ENCODE measurements at places on chromosomes 1 and 21.

DNA sequence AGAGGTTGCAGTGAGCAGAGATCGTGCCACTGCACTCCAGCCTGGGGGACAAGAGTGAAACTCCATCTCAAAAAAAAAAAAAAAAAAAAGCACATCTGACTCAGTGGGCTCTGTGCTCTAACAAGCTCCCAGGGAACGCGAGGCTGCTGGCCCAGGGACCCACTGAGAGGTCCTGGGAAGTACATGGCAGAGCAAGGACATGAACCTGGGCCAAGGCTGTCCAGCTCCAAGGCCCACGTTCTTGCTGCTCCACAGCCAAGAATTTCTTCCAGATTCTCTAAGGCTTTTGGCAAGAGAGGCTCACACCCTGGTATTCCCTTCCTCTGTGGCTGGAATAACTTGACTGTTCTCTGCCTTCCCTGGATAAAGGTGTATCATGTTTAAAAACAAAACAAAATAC is 15.4 kb upstream of the AGTRAP start:
- peak; percentile 30 for DNase-seq

DNA sequence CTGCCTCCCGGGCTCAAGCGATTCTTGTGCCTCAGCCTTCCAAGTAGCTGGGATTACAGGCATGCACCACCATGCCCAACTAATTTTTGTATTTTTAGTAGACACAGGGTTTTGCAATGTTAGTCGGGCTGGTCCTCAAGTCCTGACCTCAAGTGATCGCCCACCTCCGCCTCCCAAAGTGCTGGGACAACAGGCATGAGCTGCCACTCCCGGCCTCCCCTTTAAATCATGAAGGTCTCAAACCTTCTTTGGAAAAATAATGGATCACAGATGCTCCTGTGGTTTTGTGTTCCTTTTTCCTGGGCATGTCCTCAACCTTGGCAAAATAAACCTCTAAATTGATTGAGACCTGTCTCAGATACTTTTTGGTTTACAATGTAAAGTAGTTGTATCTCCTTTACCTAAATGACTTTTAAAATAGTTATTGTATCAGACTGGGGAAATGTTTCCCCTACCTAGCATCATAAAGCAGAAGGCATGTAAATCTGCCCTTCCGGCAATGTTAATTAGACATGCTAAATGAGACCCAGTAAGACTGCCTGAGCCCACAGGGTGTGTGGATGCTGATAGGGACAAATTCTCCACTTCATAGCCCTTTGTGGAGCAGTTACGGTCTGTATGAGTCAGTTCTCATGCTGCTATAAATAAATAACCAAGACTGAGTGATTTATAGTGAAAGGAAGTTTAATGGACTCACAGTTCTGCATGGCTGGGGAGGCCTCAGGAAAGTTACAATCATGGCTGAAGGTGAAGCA is 27.8 kb downstream of the CBR1 start:
- DNase-seq, result no peak

DNA sequence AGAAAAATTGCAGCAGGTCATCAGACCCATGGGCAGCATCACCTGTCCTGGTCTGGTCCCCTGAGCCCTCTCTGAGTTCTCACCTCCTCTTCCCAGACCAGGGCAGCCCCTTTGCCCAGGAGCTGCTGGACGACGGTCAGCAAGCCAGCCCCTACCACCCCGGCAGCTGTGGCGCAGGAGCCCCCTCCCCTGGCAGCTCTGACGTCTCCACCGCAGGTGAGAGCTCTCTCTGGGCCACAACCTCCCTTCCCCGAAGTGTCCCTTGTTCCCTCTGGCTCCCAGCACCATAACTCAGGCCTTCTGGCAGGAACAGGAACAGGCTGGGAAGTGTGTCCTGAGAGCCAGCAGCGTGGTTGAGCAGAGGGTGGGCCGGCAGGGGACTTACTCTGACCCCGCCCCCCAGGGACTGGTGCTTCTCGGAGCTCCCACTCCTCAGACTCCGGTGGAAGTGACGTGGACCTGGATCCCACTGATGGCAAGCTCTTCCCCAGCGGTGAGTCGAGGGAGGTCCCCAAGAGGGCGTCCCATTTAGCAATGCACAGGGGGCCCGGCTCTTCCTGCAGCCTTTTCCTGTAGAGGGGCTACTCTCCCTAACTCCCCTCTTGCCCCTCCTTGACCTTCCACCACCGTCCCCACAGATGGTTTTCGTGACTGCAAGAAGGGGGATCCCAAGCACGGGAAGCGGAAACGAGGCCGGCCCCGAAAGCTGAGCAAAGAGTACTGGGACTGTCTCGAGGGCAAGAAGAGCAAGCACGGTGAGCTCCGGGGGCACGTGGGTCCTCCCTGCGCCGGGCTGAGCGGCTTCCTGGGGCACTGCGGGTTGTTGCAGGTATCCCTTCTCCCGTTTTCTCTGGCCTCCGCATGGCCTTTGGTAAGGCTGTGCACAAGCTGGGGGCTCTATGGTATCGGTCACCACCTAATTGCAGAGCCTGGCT is 2.4 kb downstream of the ELF3 start:
- DNase-seq, result no peak

DNA sequence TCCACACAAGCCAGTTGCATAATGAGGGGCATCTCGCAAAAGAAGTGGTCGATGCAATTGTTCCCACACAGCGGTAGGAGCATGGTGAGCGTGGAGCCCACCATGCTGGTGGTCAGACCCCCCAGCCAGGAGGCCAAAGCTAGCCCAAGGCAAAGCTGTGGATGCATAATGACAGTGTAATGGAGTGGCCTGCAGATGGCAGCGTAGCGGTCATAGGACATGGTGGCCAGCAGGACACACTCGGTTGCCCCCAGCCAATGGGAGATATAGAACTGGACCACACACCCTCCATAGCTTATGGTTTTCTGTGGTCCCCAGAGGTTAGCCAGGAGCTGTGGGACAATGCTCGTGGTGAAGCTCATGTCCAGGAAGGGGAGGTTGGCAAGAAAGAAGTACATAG is 4.3 kb downstream of the OR2C3 start:
- DNase-seq, result no peak

DNA sequence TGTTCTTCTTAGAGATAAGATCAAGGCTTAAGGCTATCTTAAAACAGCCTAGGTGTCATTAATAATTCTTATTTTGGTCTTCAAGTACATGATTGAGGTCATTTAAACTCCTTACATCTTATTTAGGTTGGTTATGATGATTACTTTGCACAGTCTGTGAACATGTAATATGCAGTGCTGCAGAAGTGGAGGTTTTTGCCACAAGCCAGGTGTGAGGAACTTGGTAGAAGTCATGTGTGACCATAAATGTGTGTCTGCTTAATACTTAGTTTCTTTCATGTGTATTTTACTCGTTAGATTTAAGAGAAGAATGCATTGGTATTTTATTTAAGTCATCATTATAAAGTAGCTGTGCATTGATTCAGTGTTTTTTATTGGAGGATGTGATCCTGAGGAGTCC is 10.1 kb downstream of the ATG4C start:
- DNase-seq, result no peak

- DNase-seq, result no peak
These were observed 22.7 kb downstream of the NAV1 start for GRCh38 chr1:201561601-201562000.

GRCh38 chr1:199353906-199354305 is 673.6 kb upstream of the NR5A2 start:
- DNase-seq, result no peak

DNA sequence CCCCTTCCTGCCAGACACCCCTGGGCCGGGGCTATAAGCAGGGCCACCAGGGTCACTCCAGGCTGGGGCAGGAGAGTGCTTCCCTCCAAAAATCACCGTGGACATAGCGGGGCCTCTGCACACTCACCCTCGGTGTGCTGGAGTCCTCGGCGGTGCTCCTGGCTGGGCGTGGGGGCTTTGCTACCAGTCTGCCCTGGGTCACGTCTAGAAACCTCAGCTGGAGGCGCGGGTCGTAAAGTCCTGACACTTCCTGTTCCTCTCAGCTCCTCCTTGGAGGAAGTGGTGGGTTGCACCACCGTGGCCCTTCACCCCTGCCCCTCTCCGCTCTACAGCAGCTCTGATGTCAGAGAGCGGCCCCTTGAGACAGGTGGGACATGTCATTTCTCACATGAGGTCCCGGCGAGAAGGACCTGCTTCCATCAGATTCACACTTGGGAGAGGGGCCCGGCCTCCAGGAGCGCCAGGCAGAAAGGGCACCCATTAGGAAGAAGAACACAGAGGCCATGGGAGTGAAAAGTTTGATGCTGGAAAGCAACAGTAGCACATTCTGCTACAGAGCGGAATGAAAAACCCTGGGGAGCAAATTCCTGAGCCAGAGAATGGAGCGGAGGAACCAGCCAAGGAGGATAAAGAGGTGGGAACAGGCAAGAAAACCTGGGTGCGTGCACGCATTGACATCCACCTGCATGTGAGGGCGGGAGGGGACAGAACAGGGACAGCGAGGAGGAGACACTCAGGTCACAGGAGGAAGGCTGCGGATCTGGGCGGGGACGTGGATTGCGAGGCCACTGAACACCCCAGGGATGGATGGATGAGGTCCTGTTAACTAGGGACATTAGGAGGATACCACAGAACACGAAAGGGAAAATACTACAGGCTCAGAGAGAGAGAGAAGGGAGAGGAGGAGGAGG is at the start of gene ITGB2:
Gene ITGB2 (minus strand): TSS at position 206 of the 911 bp plus-strand sequence. CDS start 10,117 bp downstream, outside the sequence.
- no peak for DNase-seq

DNA sequence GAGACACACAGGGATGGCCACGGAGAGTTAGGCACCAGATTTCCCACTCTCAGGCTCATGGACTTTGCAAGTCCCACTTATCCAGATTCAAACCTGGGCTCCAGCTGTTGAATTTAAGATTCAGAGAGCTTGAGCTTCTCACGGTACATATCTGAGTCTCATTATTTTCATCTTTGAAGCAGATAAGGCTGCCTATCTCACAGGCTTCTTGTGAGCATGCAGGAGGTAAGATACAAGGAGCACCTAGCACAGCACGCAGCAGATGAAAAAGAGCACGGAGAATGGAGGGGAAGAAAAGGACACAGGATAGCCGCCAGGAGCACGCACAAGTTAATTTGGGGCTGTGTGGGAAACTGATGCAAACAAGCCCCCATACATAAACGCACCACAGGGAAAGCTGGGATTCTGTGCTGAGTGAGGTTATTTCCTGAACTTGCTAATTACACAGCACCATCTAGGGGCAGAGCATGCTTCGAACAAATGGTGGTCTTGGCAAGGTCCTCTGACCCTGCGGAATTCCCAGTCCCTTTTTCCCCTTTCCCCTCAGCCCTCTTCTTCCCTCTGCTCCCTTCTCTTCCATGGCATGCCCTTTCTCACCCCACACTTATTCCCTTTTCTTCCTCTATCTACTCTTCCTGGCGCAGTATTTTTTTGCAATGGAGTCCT is 134.7 kb upstream of the VANGL1 start:
- no peak for DNase-seq

- no peak for DNase-seq
These were observed 32.7 kb upstream of the CD2 start for GRCh38 chr1:116721451-116722007.

GRCh38 chr1:153945131-153945794 is 1.3 kb downstream of the DENND4B start:
- no peak for DNase-seq

GRCh38 chr1:95013950-95014574 is 58.7 kb downstream of the ALG14 start:
- no peak for DNase-seq

GRCh38 chr1:39132505-39133339 is 71.8 kb upstream of the MACF1 start:
- DNase-seq, result peak; percentile 29

DNA sequence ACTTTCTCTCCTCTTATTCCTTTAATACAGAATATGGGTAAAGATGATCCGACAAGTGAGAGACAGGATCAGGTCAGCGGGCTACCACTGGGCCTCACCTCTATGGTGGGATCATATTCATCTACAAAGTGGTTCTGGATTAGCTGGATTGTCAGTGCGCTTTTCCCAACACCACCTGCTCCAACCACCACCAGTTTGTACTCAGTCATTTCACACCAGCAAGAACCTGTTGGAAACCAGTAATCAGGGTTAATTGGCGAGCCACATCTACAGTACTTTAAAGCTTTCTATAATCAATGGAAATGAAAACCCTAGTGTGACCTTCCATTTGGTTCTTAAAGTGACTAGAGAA is 643 bp downstream of the NRAS start:
- DNase-seq, result no peak

- no peak for DNase-seq
These were observed 15.9 kb downstream of the MCM3AP start for GRCh38 chr21:46269466-46269865.

GRCh38 chr1:21665711-21666575 is 3.2 kb downstream of the RAP1GAP start:
- DNase-seq, result no peak

- no peak for DNase-seq
These were observed 1.8 kb upstream of the COA6 start for GRCh38 chr1:234371414-234371813.

GRCh38 chr1:1345860-1346500 is 3.2 kb downstream of the DVL1 start:
- no peak for DNase-seq

GRCh38 chr1:30714025-30714424 is 9.4 kb downstream of the MATN1 start:
- no peak for DNase-seq

- no peak for DNase-seq
These were observed 17.9 kb upstream of the PTCH2 start for GRCh38 chr1:44860891-44861425.

DNA sequence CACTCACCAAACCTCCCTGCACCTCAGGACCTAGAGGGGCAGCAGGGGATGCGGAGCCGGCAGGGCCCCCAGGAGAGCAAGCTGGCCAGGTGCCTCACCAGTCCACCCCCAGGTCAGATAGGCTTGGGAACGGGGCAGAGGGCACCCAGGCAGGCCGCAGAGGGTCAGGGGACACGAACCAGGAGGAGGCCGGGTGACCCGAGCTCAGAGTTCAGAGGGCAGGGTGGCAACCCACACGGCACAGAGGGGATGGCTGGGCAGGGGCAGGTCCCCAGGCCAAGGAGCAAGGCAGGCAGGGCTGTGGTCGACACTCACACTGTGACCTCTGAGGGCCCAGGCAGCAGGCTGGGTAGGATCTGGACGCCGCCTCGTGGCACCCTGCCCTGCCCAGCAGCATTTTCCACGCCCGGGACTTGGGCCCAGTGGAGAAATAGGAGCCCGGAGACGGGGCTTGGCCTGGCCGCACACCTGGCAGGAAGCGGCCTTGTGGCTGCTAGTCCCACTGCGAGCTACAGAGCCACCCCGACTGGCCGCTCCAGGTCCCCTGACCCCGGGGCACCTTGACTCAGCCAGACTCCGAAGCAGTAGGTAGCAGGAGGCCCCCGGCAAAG is 5.3 kb downstream of the DVL1 start:
- DNase-seq, result no peak

DNA sequence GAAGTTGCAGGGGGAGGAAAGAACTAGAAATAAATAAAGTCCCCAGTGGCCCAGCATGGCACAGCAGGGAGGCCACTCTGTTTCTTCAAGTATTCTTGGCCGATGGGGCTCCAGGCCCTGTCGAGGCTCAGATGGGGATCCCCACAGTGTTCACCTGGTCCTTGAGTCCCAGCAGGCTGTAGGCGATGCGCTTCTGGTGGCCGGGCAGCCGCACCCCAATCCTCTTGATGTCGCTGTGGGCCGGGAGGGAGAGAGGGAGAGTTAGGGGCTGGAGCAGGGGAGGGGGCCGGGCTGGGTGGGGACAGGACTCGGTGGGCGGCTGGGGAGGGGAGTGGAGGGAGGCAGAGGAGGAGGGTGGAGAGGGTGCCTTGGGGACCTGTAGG is 30.8 kb downstream of the EPHA2 start:
- DNase-seq, result no peak

Data from hindlimb muscle (tissue), 1 donor.